Astrocyte (in vitro differentiated cells and primary cell): ENCODE measurements at places on chromosomes 13 and 19. TPM values are rescaled to one million over a fixed set of nuclear protein-coding genes. Genes with fewer than 3 reads are reported as not detected.

CAMSAP3 gene
- 2.8 and 4.1 TPM in 2 replicates for total RNA-seq

DNA sequence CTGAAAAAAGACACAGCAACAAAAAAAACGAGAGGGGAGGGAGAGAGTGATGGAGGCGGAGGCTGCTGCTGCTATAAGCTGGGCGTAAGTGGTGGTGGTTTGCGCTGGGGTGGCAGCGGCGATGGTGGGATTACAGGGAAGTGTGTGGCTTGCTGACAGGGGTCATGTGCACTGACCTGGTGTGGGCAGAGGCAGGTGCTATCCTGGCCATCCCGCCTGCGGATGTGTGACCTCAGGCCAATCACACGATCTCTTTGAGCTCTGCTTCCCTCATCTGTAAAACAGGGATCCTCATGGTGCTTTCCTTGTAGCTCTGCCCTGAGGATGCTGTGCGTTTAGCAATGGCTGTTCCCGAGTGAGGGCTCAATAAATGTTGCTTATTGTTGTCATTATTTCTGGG, 3.3 kb upstream of the ZNF580 start:
- no peak for DNase-seq

DNA sequence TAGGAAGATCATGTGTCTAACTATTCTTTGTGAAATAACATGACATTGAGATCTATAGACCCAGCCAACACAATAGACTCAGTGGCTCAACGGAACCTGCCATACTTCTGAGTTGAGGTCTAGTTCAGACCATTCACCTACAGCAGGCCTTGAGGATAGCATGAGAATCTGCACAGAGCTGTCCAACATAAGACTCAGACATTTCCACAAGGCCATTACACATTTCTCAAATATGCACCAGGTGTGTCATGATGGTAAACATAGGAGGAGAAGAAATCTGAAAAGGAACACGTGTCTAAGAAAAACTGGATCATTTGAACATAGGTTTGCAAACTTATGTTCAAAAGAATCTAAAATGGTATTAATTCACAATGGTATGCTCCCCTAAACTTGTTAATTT, 421.4 kb downstream of the SLITRK6 start:
- DNase-seq: no peak

TUBA3C gene
- not detected in 2 replicates for total RNA-seq

- peak; percentile 66 for DNase-seq
These were observed 9.9 kb upstream of the FPR3 start for GRCh38 chr19:51784922-51785690.

DNA sequence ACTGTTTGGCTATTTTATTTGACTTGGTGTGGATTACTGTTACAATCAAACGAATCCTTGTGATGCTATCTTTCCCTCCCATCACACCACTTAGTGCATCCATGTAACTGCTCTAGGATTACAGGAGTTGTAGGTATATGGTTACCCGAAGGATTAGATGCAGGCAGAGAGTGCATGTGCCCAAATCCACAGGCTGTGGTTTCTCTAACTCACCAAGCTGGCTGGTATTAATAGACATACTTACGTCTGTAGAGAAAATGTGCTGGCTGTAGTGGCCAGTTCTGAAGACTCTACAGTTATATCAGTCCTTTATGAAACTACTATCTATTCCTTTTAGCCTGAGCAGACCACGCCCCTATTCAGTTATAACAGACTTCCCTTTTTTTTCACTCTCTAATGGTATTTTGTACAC, 1.1 kb upstream of the HMGB1 start:
- peak; percentile 18 for DNase-seq

GRCh38 chr13:48979892-48980291, 4.2 kb downstream of the FNDC3A start:
- no peak for DNase-seq

GRCh38 chr13:41356786-41357185, 45.7 kb downstream of the NAA16 start:
- no peak for DNase-seq

DNA sequence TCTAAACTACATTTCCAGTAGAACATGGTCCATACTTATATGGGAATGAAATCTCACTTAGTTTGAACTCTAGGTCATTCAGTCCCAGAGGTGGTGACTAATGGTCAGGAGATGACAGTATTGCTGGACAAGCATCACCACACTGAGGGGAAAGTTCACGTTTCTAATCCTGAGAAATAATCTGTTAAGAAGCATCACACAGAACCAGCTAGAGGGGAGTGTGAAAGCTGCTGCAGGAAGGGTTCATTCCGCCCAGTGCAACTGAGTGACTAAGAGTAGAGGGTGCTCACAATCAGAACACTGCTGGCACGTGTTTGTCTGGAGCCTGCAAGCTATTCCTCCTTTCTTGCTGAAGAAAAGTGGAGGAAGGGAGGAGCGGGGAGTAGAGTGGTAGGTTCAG, 2.7 kb downstream of the COL4A1 start:
- no peak for DNase-seq
